ENCODE measurements at places on chromosomes 6 and 20.

DNA sequence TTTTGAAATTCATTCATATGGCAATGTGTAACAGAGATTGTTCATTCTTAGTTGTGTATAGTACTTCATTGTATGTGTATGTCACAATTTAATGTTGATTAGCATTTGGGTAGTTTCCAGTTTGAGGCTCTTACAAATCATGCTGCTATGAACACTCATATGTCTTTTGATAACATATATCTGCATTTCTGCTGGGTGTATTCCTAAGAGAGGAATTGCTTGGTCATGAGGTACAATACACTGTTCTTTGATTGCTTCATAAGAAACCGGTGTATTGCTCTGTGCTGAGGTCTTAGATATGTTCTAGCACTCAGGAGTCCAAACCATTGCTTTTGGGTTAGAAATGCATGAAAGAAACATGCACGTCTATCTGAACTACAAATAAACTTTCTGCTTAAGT is 492.9 kb upstream of the JAG1 start:
- no peak for DNase-seq

GRCh38 chr20:1254254-1254653 is 11.8 kb upstream of the SNPH start:
- DNase-seq, result no peak

DNA sequence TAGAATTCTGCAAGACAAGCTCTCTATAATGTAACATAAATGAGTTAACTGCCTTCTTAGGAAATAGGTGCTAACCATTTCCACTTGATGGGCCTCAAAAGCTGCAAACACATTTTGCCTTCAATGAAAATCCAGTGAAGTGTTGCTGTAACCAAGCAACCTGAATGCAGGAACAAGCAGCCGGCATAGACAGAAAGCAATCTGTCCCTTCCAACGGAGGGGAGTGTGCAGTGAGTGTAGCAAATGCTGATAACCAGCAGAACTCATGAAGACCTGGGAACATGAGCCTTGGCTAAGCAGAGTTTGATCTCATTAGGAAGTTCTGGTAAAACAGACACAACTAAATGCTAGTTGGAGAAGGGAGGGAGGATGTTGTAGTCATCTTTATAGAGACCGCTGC is 697.8 kb downstream of the KIF16B start:
- no peak for DNase-seq

GRCh38 chr6:81758221-81758620 is 5.7 kb upstream of the TENT5A start:
- DNase-seq, result no peak

- no peak for DNase-seq
Measured at GRCh38 chr6:88262332-88262731, 96.2 kb upstream of the CNR1 start.

Measured in cortex of kidney (tissue), 1 donor.